Breast epithelium (tissue), 4 donors: ENCODE measurements at places on chromosomes 3 and 15.
A peak's percentile ranks its signal among the peaks of the same experiment; 100 is the strongest.

DNA sequence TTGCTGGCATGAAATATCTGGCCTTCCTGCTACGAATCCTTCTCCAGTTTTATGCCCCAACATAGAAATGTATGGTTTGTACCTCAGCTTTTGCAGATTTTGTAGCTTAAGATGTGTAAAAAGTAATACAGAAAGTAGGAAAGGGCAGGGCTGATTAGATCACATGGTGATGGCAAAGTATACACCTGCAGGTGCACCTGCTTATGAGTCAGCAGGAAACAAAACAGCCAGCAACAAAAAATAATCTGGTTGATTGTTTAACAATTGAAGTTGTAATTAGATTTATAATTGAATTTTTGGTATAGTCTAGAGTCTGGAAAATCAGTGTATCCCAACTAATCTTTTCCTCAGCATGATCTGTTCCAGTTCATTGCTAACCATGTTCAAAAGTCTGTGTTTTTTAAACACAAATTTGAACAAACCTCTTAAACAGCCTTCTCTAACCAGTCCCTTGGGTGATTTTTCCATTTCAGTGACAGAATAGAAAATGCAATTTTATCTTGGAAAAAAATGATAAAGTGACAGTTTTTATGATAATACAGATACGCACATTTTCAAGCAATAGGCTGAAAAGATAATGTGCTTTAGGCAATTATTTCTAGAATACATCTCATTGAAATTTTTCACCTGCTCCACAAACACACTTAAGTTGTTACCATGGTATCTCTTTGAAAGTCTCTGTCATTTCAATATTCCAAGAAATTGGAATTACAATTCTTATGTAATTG is 477.4 kb downstream of the NAALADL2 start:
- no peak for DNase-seq

DNA sequence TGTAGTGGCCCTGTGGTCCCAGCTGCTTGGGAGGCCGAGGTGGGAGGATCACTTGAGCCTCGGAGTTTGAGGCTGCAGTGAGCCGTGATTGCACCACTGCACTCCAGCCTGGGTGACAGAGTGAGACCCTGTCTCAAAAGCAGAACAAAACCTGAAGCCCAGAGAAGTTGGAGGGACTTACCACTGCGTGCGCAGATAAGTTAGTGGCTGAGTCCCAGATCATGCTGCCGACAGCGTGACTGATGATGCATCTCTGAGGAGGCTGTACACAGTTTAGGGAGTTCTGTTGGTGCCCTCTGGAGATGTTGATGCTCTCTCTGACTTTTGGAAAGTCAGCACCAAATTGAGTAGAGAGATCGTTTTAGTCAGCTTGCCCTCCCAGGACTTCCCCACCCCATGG is 15.8 kb upstream of the ABTB1 start:
- DNase-seq = no peak

DNA sequence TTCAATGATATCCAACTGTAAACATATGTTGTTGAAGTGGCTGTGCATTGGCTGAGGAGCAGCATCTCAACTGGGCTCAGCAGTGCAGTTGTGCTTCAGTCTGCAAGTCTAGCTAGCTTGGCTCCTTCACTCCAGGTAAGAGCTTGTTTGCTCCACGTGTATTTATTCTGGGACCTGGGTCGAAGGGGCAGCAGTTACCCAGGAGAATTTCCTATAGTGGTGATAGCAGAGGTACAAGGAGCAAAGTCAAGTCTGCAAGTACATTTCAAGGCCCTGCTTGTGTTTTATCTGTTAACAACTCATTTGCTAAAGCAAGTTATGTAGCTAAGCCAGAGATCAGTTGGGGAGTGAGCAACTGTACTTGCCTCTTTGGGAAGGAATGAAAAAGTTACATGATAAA is 286.2 kb upstream of the UMPS start:
- no peak for DNase-seq

- no peak for DNase-seq
Measured at GRCh38 chr15:49101536-49101935, 53.9 kb downstream of the COPS2 start.

GRCh38 chr3:23900744-23901143 is 16.0 kb downstream of the NKIRAS1 start:
- DNase-seq = no peak

DNA sequence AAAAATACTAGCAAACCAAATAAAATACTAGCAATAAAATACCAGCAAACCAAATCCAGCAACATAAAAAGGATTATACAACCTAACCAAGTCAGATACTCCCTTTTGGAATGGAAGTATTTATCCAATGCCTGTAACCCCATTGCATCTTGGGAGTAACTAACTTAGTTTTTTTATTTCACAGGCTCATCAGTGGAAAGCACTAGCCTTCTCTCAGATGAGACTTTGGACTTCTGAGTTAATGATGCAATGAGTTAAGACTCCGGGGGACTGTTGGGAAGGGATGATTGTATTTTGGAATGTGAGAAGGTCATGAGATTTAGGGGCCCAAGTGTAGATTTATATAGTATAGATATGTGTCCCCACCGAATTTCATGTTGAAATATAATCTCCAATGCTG is 41.2 kb downstream of the POLQ start:
- DNase-seq = no peak

DNA sequence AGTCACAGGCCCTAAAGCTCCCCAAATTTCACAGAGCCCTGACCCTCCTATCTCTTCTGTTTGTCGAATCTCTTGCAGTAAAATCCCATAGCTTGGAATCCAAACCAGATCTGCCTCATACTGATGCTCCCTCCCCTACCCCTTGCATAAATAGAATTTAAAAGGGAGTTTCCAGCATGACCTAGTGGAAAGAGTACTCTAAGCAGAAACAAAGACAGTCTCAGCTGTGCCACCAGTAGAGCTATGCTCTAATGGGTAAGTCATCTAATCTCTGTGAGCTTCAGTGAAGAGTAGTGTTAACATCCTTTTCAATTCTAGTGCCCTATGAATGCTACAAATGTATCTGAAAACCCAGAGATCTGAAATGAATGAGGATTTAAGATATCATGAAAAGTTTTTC is 4.0 kb upstream of the SLC12A1 start:
- no peak for DNase-seq

GRCh38 chr3:10869460-10869859 is 53.4 kb downstream of the SLC6A11 start:
- no peak for DNase-seq

- DNase-seq = no peak
Measured at GRCh38 chr3:44117239-44117638, 124.4 kb upstream of the TOPAZ1 start.

DNA sequence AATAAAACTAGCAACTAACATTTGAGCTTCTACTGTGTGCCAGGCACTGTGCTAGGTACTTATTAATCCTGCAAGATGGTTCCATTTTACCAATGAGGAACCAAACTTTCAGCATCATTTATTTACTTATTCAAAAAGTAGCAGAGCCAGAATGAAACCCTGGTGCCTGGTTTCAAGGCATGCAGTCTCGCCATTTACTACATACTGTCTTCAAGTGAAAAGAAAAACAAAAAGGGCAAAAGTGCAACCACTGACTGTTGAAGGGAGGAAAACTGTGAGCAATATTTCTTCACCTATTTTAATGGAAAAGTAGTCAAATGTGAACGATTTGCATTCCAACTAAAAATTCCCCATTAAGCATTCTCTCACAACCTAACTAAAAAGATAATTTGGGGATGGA is 8.7 kb downstream of the DCUN1D1 start:
- no peak for DNase-seq

DNA sequence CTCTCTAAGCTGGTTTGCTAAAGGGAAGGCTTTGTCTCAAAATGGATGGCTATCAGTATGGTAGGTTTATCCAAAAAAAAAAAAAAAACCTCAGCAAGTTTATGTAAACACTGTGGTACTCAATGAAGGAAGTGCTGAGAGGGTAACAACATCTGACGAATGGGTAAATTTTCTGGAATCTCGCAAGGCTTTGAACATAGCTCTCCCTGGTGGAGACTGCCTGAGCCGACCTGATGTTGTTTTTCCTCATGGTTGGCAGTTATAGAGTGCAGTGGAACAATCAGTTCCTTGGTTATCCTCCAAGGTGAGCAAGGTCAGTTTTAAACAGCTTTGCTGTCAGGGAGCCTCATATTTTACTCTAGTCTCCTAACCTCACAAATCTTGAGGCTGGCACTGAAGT is 94.6 kb downstream of the ZPLD1 start:
- no peak for DNase-seq

GRCh38 chr3:64490180-64490724 is 197.5 kb downstream of the ADAMTS9 start:
- DNase-seq = no peak

DNA sequence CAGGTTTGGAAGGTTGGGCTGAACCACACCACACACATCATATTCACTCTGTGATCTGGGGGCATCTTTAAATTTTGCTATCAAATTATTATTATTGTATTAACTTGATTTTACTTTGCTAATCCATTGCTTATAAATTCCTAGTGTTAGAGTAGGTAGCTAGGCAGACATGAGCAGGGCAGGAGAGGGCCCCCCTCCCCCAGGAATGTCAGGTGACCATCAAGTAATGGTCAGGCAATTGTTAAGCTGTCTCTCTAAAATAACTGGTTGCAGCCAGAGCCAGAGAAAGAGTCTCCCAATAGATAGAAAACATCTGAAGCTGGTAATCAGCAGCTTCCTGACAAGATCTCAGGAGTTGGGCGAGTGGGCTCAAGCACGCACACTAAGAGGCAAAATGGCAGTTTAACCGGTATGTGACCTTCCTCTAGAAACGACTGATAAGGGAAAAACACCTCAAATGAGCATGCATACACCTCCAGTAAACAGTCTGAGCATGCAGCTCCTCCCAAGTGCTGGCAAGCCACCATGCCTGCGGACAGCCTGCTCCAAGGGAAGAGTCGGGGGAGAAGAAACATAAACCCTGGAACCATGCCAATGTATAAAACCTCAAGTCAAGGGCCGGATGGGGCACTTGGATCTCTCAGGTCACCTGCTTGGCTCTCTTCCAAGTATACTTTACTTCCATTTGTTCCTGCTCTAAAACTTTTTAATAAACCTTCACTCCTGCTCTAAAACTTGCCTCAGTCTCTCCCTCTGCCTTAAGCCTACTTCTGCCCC is 3.1 kb upstream of the CXCR6 start:
- no peak for DNase-seq

- DNase-seq = no peak
Measured at GRCh38 chr3:69639851-69640250, 99.4 kb upstream of the MITF start.

DNA sequence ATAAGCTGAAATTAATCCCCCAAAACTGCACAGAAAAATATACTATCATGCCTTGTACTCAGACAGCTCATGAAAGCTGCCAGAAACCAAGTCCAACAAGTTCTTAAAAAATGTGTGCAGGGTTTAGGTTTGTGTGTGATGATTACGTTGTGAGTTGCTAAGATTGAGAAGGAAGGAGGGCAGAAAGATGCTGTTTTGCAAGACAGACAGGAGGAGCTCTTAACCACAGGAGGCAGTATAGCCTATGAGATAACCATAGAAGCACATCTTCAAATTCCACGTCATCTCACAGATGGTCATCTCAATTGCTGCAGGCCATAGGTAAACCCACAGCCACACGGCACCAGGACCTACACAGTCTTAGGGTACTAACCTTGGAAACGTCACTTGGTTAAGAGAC is 191.9 kb downstream of the STT3B start:
- DNase-seq = no peak

DNA sequence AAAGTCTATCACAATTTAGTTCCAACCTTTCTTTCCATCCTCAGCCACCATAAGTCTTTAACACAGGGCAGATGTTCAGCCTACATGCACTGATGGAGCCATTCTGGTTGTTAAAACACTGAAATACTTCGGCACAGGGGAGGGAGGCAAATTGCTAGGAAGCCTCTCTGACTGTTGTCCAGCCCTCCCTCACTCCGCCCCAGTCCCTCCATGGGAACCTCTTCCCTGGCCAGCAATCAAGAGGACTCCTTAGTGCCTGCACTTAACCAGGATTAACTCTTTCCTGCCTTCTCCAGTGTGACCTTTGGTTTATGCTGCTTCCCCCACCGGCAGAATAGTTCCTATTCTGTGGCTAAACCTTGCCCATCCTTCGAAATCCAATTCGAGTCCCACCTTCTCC is 47.0 kb upstream of the USP3 start:
- no peak for DNase-seq

DNA sequence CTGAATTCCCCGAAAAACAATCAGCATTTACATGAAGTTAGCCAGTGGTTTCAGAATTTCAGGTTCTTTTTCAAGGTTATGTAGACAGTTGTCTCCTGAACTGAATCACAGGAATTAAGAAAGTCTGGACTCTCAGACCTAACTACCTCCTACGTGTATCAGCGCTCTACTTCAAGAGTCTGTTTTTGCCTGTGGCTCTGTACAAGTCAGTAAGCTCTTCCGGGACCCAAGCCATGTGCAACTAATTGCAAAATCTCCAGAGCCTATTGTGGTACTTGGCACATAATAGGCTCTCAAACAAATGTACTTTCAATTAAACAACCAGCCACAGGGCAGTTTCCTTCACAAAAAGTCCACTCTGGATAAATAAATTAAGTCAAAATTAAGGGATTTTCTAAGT is 414.2 kb downstream of the PDCD6IP start:
- peak; percentile 74 for DNase-seq

GRCh38 chr3:134486577-134487041 is 752 bp downstream of the CEP63 start:
- DNase-seq = no peak

GRCh38 chr15:53110999-53111398 is 320.9 kb upstream of the ONECUT1 start:
- DNase-seq = no peak

DNA sequence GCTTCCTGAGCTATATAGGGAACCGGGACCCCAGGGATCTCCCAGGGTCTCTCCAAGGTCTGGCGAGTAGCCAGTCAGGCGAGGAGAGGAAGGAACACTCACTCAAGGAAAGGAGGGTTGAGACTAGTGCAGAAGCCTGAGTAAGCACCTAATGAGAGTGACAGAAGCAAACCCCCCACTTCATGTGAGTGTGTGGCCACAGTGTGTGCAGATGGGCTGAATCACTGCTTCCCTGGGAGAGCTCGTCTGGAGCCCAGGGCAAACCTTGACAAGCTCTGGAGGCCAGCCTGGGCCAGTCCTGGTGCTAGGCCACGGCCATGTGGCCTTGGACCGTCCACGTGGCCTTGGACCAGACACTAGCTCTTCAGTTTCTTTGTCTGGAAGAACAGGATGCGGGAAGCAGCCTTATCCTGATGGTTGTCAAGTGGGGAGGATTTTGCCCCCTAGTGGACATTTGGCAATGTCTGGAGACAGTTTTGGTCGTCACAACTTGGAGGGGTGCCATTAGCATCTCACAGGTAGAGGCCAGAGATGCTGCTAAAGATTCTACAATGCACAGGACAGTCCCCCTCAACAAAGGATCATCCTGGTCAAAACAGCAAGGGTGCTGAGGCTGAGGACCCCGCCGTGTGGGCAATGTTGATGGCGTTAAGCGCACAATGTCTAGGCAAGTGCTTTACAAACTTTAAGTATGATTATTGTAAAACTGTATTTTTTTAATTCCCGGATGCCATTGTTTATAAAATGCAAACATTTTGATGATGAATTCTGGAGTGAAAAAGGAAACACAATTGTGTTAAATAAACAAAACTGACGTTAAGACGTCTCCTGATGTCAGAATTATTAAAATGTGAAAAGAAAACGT is 34.8 kb upstream of the CTSH start:
- DNase-seq = peak; percentile 70
